ENCODE measurements at places on chromosomes 7 and 10.

GRCh38 chr7:133824132-133824531 lies 303.0 kb upstream of the LRGUK start:
- DNase-seq: no peak

DNA sequence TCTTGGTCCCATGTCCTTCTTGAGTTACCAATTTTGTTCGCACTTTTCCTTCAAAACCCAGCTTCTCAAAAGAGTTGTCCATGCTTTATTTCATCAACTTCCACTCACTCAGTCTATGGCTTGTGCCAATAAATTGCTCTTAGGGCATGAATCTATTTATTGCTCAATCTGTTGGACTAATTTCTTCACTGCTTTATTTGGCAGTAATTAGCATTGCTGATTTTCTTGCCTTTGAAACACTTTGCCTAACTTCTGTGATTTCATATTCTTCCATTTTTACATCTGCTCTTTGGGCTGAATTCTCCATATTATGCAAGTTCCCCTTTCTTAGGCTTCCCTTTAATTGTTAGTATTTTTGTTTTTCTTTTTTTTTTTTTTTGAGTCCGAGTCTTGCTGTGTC lies 16.8 kb downstream of the DLD start:
- no peak for DNase-seq

- DNase-seq: peak; percentile 42
Measured at GRCh38 chr10:102644066-102644645, at the start of gene TRIM8. Gene TRIM8 (plus strand): TSS chr10:102644479. CDS start chr10:102644618, 139 bp downstream.

DNA sequence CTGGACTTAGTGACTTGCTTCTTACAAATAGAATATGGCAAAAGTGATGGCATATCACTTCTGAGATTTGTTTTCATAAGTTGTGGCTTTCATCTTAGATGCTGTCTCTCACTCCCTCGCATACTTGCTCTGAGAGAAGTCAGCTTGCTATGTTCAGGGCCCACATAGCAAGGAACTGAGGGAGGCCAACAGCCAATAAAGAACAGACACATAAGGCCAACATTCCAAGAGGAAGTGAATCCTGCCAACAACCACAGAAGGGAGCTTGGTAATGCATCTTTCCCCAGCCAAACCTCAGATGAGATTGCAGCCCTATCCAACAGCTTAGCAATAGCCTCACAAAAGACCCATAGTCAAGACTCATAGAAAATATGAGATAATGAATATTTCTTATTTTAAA lies 39.2 kb upstream of the DMTF1 start:
- no peak for DNase-seq

GRCh38 chr7:140031364-140031763 lies 31.4 kb downstream of the PARP12 start:
- no peak for DNase-seq

- no peak for DNase-seq
Measured at GRCh38 chr10:51667678-51668335, 31.6 kb downstream of the CSTF2T start.

GRCh38 chr10:68517188-68517587 lies 10.1 kb downstream of the SLC25A16 start:
- DNase-seq: no peak

GRCh38 chr7:24729365-24730017 lies 27.8 kb downstream of the GSDME start:
- DNase-seq: no peak

DNA sequence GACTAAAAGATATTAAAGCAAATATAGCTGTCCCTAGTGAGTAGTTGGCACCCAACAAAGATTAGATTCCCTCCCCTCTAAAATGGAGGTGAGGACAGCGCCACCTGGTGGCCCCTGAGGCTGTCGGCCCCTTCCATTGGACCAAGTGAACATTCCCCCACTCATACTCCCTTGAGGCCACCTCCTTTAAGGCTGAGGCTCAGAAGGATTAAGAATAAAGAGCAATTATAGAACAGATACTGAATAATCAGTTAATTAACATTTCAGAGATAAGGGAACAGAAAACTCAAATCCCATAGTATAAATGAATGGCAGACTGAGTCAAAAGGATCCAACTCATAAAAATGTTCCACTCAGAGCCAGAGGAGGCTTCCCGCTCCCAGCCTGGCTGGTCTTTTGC lies 130.4 kb upstream of the GHITM start:
- peak; percentile 16 for DNase-seq

GRCh38 chr7:20374399-20374798 lies 43.7 kb downstream of the ITGB8 start:
- DNase-seq: no peak
